GF-D8 (cell line): ENCODE measurements at places on chromosomes 11 and 22.

DNA sequence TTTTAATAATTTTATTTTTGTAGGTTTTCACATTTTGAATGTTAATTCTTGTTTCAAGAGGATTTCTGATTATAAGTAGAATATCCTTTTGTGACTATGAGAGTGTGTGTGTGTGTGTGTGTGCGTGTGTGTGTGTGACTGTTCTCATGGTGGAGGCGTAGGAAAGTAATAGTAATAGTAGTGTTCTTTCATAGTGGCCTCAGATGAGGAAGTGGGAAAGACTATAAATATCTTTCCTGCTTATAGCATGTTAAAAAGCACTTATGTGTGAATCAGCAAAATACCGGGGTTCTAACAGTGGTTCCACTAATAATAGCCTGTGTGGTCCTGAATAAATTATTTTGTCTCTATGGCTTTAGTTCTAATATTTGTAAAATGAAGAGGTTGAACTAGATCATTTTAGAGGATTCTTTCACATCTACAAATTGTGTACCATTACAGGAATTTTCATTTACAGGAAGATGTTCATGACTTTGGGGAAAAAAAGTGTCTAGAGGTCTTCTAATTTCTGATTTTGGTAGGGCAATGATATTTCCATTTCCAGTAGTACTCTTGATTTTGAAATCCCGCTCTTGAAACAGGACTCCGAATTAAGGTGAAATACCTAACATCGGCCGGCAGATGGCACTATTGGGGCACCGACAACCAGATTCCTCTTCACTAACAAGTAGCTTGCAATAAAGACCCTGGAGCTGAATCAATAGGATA lies 29.9 kb upstream of the OR10G7 start:
- DNase-seq = peak; percentile 75

DNA sequence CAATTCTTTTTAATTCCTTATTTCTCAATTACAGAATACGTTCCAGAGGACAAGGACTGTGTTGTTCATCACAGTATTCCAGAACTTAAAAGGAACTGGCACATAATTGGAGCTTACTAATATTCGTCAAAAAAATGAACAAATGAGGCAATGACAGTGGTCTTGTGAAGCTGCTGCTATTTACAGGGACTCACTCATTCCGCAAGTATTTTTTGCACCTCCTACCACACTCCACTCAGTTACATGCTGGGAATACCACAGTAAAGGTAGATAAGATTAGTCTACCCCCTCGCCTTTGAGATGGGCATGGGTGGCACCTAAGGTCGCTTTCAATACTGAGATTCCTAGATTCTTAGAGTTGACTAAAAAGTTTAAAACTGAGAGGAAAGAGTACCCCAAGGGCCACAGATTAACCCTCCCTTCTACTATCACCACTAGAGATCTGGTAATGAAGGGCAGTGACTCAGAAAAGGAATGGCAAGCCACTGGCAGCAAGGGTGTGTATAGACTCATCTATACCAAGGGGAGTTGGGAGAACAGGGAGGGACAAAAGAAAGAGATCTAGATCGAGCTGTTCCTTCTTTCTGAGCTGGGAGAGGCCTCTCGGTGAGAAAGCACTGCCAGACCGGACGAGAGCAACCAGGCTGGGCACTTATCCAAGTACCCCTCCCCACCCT lies 85.0 kb downstream of the RPL27A start:
- DNase-seq = no peak

DNA sequence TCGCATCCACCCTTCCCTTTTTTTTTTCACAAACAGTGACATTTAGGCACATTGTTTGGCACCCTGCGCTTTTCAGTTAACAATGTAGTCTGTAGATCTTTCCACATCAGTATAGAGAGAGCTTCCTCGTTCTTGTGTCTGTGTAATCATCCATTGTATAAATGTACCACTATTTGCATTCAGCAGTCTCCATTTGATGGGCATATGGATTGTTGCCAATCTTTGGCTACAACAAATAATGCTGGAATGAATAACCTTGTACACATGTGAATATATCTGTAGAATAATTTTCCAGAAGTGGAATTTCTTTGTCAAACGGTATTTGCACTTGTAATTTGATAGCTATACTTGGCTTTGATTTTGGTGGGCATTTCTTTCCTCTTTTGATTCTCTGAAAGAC lies 17.1 kb downstream of the MPEG1 start:
- DNase-seq = no peak

DNA sequence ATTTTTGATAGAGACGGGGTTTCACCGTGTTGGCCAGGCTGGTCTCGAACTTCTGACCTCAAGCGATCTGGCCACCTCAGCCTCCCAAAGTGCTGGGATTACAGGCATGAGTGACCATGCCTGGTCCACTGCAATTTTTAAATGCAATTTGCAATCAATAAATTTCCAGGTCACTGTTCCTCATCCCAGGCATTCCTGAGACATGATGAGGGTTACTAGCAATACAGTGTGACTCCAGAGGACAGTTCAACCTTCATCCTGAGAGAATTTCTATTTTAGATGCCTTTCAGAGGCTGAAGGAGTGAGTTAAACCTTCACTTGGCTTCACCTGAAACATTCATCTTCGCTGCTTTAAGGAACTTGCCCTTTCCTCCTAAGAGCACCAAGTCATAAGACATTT lies 9.7 kb upstream of the UBASH3B start:
- DNase-seq = no peak

GRCh38 chr11:10567446-10567845 lies 1.0 kb downstream of the LYVE1 start:
- no peak for DNase-seq

GRCh38 chr22:35477911-35478582 lies 62.6 kb upstream of the RASD2 start:
- peak; percentile 65 for DNase-seq

- no peak for DNase-seq
These were observed 274.3 kb downstream of the JRKL start for GRCh38 chr11:96664110-96664509.

- peak; percentile 36 for DNase-seq
These were observed at the start of gene TCN2 for GRCh38 chr22:30606455-30607299. TSS of gene TCN2 (plus strand) at chr22:30607174. CDS start at chr22:30607332, 158 bp downstream.

- DNase-seq = no peak
These were observed 16.5 kb downstream of the NAP1L4 start for GRCh38 chr11:2975594-2975993.

- no peak for DNase-seq
These were observed 104.8 kb downstream of the NECTIN1 start for GRCh38 chr11:119624102-119624615.

- peak; percentile 79 for DNase-seq
These were observed 1.0 kb downstream of the ANKRD42 start for GRCh38 chr11:83194281-83195142.

- DNase-seq = no peak
These were observed 766 bp downstream of the IZUMO1R start for GRCh38 chr11:94305146-94305545.

- no peak for DNase-seq
These were observed 187.6 kb downstream of the TENM4 start for GRCh38 chr11:79253280-79253679.

DNA sequence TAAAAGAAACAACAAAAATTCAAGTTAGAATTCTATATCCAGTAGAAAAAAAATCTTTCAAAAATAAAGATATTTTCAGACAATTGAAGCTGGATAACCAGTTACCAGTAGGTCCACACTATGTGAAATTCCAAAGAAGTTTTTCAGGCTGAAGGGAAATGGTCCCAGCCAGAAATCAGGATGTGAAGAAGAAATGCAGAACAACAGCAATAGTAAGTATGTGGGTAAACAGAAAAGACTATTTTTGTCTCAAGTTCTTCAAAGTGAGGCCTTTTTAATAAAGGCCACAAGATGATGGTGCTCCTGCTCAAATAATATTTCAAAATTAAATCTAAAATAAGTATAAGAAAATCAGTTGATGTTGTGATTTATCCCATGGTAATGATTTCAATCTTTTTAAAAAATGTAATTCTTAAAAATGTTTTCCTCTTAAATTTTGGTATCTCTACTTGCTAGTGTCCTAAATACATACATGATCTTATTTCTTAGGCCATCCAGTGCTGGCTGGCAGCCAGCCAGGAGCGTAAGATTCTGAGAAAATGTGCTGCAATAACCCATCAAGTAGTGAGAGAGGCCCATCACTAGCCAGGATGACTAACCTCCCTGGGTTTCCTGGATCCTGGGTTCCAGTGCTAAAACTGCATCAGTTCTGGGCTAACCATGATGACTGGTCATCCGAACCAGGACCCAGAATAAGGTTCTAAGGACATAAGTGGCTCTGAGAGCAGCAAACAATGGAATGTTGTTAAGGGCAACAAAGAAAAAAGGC lies 15.6 kb upstream of the UCP3 start:
- DNase-seq = peak; percentile 42

DNA sequence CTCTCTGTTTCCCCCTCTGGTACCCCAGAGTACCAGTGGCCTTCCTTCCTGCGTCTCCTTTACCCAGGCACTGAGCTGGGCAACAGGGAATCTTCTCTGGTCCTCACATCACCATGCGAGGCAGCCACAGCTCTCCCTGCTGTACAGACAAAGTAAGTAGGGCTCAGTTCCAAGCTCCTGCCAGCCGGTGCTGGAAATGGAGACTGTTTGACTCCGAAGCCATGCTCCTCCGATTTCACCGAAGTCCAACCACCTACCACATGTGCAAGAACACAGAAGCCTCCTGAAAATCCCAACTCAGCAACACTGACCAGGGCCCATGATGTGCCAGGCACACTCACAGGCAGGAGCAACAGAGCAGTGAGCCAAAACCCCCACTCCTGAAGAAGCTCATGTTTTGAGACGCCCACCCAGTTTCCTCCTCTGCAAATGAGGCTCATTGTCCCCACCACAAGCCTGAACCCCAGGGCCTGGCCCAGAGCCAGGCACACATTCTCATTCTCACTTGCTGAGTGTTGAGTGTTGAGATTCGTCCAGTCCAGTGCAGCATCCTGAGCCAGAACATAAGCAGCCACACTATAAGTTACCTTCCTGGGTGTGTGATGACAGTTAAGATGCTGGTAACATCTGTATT lies 156.0 kb downstream of the MPPED1 start:
- no peak for DNase-seq

DNA sequence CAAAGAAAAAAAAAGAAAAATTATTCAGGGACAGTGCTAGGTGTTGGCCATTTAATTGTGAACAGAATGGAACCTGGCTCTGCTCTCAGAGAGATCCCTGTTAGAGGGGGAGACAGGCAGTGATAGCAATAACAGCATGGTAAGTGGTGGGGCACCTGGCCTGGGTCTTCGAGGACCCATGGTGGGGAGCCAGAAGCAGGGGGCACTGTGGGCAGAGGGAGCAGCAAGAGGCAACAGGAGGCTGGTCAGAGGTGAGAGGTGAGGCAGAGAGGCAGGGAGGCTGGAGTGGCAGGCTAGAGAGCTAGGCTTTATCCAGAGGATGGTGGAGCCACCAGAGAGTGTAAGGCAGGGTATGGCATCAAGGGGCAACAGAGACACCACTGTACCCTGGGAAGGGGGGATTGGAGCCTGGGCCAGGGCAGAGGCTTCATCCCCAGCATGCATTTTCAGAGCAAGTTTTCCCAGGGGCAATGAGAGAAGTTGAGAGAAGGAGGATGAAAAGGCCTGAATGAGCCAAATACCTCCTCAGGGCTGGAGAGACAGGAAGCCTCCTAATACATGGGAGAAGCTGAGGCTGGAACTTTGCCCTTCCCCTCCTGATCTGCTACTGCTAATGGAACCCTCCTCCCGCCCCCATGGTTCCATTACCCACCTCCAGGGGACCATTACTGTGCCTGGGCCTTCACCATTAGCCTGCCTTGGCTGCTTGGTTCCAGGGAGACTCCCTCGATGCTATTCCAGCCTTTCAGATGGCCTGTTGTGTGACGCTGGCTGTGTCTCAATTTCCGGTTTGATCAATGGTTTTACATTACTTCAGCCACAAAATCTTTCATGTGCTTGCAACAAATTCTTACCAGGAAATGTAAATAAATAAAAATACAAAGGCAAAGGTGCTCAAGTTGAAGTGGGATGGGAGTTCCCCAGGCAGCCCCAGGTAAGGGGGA lies 2.6 kb upstream of the P2RY2 start:
- peak; percentile 43 for DNase-seq

DNA sequence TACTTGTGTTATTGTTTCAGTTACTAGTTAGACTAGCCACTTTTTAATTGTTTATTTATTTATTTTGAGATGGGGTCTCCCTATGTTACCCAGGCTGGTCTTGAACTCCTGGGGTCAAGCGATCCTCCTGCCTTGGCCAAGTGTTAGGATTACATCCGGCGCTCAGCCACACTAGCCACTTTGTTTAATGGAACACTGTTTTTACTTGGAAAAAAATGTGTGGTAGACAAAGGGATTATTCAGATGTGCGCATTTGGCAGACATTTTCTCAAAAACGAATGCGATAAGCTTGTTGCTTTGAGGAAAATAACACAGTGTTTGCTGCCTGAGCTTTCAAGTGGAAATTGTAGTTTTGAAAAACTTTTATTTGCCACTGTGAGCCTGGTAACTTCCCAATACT lies 51.0 kb downstream of the CTNND1 start:
- no peak for DNase-seq

- no peak for DNase-seq
These were observed 32.5 kb downstream of the PHLDB1 start for GRCh38 chr11:118639899-118640298.

GRCh38 chr11:103709371-103709770 lies 327.1 kb upstream of the DDI1 start:
- peak; percentile 72 for DNase-seq

DNA sequence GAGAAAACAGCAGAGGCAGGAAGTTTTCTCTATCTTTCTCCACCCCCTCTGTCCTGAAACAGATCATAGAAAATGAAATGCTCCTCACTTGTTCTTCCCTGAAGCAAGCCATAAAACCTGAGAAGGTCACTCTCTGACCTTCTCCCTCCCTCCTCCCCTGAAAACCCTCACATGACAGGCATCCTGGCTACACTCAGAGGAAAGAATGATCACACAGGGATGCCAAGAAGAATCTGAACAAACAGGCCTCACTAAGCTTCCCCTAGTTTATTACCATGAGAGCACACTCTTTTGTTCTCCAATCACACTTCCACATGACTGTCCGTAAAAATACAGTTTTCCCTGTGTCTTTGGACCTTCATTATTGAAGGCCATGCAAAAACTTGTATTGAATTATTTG lies 300.1 kb downstream of the BUD13 start:
- DNase-seq = no peak

GRCh38 chr11:60939855-60940254 lies 12.1 kb downstream of the SLC15A3 start:
- no peak for DNase-seq

DNA sequence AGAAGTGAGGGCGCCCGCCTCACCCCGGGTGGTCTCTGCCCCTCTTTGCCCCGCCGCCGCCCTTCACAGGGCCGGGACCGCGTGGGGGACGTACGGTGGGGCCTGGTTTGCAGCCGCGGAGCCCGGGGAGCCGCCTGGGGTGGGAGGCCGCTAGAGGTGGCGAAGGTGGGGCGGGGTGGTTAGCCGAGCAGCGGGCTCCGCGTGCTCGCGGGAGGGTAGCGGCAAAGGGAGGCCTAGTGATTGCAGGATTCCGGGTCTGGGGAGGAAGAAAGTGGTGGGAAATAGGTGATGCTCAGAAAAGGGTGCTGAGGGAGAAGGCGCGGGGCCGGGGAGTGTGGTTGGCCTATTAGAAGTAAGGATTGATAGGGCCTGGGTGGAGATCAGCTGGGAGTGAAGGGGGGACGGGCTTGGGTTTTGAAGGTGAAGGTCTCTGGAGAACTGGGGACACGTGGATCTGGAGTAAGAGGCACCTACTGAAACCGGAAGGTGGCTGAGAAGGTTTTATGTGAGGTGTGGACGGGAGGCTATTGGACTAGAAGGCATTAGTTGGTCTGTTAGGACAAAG lies 571 bp downstream of the FAR1 start:
- DNase-seq = no peak

- peak; percentile 98 for DNase-seq
These were observed at the start of gene USP28 for GRCh38 chr11:113875234-113876073. TSS of gene USP28 (minus strand) at chr11:113875572. CDS start at chr11:113875501, 71 bp downstream.
